NCI-H1092 (cell line): ENCODE measurements at places on chromosomes 4 and X.

DNA sequence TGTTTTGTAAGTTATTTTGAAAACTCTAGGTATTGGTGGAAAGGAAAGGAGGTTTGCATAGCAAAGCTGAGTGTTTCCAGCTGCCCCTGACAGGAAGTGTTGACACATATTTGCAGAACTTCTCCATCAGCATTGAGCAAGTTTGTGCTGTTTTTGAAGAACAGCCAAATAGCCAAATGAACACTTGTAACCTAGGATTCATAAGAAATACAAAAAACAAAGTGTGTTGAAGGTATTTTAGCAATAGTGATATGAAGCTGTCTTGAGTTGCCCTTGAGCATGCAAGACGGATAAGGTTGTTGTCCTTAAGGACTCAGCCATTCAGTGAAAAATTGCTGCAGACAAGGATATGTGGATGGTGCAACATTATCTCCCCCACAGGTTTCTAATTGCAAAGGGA lies 68.3 kb upstream of the PGM2 start:
- DNase-seq, result no peak

GRCh38 chr4:95835672-95836071 lies 4.2 kb upstream of the PDHA2 start:
- no peak for DNase-seq

GRCh38 chrX:154719132-154719675 lies 31.7 kb downstream of the GAB3 start:
- DNase-seq, result no peak

DNA sequence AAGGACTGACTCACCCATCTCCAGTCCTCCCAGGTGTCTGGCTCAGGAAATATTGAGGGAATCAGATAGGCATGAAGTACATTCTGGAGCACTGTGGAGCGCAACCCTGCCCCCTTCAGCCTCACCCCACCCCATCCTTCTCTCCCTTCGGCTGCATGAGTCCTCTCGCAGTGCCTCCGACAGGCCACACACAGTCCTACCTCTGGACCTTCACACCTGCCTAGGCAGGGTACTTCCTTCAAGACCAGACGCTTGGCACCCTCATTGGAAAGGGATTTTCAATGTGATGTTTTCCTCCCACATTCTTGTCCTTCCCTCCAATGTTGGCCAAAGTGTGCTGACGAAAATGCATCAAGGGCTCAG lies 26.8 kb upstream of the PPP2R2C start:
- DNase-seq, result no peak

DNA sequence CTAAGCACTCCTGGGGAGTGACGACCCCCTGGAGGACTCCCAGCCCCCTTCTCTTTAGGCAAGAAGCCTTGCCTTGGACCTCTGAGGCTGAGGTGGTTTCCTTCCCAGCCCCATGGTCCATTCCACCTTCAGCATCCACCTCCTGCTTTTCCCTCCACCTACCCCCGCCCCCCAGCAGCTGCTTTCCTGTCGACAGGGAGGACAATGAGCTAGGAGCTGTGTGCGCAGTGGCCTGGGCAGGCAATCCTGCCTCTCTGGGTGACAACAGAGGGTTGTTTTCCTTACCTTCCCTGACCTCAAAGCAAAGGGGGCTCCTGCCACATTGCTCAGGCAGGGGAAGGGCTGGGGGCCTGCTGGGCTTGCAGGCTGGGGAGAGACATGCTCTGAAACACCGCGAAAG lies 123.5 kb downstream of the BCOR start:
- no peak for DNase-seq

DNA sequence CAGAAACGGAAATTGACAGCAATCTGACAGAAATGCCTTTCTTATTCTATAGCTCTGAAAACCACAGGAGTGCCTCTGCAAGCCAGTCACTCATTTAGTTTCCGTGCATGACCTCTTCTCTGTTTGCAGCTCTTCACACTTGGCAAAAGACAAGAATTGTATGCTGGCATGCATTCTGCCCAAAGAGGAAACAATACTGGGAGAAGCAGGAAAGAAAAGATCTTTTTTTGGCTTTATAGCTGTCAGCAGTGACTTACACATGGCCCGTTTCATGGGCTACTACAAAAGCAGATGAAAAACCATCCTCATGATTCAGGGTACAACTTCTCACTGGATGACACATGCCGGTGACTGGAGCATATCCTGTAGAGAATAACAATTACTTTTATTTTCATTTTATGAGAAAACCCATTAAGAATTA lies 249.4 kb downstream of the ADAMTS3 start:
- DNase-seq, result no peak

DNA sequence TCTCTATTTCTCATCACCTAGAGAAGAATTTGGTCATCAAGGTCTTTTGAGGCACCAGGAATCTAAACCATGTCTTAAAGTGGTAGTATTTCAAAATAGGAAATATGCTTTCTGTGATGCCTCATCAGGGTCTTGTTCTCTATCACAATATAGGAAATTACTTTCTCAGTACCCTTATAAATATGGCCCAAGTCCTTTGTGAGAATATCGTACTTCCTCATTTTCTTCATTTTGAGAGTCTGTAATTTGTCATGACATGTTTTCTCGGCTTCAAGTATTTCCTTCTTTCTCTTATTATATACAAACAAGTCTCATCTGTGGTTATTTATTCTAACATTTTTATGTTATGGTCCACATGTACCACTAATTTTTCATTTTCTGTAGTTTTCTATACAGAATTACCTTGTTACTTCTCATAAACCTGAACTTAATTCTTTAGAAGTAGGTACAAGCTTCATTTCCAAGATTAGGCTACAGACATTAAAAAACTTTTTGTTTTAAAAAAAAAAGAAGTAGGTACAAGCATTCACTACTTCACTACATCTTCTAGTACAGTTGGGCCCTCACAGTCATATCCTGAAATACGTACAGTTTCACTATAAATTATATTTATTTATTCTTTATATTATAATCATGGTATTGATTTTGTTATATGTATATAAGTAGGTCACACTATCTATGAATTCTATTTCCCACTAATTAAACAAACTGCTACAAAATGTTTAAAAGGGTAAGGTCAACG lies 54.4 kb downstream of the KLHL13 start:
- DNase-seq, result no peak
